ENCODE measurements at places on chromosomes 2 and 18.

DNA sequence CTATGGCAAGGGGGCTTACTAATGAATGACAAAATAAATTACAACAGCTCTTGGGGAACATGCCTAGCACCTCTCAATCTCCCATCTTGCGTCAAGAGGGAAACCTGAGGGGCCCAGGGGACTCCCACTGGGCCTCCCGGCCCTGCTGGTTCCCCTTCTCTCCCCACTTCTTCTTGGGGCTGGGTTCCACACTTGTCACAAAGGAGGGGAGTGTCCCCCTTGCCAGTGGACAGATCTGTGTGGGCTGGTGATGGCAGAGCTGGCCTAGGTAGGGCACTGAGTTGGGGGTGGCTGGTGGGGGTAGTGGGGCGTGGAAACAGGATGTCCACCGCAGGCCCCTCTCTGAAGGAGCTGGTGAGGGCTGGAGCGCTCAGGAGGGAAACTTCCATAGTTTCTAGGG lies 184.0 kb upstream of the HAAO start:
- no peak for DNase-seq

DNA sequence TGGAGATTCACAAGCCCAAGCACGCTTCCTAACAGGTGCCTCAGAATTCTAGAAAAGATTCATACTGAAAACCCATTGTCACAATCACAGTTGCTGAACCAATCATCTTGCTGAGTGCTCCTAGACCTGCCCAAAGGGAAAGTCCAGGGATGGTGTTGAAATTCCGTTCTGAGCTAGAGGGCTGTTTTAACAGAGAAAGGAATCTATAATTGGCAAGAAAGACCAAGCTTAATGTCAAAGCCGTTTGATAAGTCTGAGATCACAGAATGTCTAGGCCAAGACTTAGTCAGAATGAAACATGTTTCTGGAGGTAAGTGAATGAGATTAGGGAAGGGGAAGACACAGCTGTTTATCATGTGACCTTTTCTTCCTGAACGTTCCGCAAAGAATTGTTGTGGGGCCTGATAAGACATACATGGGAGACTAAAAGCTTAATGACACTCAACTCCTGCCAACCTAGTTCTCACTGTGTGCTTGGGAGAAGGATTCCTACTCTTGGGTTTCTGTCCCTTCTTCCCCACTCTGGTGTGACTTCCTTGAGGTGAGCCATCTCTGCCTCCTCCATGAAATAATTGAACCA lies 27.5 kb downstream of the PMAIP1 start:
- no peak for DNase-seq

GRCh38 chr2:108614043-108614545 lies 79.8 kb downstream of the LIMS1 start:
- no peak for DNase-seq

- DNase-seq = no peak
Observed at GRCh38 chr2:238094438-238095022, 5.6 kb upstream of the ESPNL start.

GRCh38 chr2:239098288-239098970 lies 250.5 kb downstream of the TWIST2 start:
- no peak for DNase-seq

DNA sequence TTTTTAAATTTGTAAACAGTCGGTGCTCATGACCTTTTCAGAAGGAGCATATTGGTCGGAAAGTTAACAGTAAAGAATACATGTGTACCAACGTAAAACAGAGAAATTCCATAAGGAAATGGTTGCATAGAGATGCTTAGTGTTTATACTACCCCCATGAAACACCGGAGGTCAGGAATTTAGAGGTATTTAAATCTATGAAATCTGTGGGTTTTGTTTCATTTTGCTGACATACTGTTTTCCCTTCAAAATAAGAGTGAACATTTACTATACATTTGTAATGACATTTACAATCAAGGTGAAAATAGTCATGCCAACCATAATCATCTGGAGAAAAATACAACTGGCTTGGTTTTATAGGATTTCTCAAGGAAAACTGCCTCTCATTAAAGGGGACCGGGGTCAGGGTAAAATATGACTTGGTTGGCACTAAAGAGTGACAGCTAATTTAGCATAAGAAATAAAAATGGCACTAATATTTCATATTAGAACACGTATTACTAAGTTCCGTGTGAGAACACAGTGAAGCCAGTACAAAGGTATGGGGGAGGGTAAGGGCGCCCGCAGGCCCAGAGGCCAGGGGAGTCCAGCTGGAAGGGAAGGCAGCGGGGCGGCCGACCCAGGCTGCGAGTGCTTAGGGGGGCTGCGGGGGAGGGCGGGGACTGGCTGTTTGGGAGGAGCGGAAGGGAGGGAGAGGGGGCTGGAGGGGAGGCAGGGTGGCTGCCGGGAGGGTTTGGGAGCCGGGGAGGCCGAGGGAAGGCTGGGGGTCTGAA lies 1.1 kb upstream of the RNU4ATAC start:
- no peak for DNase-seq
